ENCODE measurements at places on chromosomes 12 and 14.

DNA sequence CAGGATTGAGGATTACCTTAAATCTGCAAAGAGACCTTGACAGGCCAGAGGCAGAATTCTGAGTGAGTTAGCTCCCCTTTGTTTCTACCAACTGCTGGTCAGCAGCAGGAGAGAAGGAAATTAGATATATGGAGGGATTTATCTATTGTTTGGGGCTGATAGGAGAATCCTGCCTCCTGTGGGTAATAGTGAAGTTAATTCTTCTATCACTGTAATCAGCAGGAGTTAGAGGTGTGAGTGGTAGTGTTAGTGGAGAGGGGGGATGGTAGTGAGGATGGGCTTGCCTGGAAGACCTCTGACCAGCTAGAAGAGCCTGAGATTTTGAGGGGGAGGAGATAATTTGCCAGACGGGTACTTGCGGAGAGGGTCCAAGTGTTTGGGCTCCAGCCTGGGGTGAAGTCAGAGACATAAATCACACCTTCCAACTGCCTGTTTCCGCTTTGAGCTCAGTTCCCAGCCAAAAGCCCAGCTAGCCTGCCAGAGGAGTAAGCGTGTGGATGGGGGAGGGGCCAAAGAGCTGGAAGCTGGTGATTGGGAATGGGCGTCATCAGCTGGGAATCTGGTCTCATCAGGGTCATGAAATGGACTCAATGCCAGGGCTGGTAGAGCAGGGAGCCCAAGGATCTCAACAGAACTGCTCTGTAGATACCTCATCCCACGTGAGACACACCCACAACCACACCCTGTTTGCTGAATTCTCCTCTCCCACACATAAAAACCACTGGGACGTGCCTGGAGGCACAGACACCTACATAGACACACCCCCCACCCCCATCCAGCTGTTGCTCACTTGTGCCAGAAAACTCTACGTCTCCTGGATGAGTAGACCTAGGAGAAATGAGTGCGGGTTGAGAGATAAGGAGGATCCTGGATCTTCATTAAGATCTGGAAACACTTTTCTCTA is 13.1 kb upstream of the ITGA5 start:
- no peak for DNase-seq

DNA sequence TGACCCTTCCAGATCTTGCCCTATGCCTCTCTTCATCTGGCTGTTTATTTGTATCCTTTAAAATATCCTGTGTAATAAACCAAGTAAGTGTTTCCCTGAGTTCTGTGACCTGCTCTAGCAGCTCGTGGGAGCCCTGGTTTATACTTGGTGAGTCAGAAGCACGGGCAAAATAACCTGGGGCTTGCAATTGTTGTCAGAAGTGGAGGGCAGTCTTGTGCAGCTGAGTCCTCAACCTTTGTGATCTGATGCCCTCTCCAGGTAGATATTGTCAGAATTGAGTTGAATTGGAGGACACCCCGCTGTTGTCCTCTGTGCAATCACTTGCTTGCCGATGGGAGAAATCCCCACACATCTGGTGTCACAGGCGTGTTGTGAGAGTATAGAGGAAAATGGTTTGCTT is 62.5 kb upstream of the PRICKLE1 start:
- no peak for DNase-seq

- no peak for DNase-seq
Measured at GRCh38 chr14:34336501-34336900, 125.5 kb downstream of the SPTSSA start.

DNA sequence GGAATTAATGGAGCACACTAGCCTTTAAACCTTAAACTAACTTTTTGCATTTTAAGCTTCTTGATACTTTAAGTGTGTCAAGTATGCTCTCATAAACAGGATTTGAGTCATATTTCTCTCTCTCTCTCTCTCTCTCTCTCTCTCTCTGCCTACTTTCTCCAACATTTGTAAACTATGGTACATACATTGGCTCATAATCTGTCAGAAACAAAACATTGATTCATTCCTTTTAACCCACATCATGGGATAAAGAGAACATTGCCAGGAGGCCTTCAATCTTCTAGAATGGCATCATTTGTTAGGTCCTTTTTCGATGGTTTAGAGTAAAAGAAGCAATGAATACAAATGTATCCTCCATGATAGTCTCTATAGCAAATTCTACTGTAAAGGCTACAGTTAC is 81.6 kb upstream of the RERGL start:
- no peak for DNase-seq

DNA sequence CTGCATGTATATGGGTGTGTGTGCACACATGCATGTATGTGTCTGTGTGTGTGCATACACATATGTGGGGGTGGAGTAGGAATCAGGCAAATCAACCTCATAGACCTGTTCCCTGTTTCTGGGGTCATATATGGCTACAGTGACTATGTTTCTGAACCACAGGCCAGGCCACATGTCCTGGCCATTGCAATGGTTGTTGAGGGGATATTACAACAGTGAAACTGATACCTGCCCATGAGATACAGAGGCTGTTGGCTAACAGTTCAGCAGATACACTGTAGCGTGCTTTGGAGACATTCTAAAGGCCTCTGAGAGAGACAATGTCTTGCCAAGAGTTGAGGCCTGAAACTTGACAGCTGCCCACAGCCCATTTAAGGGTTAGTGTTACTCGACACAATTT is 47.3 kb upstream of the FOS start:
- no peak for DNase-seq

DNA sequence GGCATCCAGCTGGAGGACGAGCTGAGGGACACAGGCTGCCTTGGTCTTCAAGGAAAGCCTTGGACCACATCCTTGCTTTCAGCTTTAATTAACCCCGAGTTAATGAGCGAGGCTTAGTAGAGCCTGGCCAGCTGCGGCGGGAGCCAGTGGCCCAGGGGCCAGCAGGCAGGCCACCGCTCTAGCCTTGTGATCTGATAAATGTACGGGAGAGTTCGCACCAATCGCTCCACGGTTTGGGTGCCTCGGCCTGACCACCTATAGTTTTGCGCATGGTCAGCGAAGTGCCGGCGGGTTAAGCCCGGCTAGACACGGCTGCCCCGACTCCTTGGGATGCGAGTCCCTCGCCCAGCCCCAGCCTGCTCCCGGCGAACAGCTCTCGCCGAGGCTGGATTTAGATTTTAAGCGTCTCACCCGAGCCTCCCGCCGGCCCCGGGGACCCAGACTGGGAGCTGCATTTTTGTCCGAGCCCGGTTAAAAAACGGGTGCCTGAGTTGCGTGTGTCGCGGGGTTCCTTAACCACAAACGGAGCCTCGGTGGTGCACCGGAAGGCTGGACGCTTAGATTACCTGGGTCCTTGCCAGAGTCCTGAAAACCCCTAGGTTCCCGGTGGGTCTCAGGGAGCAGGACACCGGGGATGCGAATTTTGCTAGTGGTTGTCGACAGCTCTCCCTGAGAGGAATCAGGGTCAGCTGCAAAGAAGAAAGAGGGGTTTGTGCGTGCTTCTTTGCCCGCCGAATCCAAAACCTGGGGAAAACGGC is 2.9 kb upstream of the HOXC12 start:
- no peak for DNase-seq

DNA sequence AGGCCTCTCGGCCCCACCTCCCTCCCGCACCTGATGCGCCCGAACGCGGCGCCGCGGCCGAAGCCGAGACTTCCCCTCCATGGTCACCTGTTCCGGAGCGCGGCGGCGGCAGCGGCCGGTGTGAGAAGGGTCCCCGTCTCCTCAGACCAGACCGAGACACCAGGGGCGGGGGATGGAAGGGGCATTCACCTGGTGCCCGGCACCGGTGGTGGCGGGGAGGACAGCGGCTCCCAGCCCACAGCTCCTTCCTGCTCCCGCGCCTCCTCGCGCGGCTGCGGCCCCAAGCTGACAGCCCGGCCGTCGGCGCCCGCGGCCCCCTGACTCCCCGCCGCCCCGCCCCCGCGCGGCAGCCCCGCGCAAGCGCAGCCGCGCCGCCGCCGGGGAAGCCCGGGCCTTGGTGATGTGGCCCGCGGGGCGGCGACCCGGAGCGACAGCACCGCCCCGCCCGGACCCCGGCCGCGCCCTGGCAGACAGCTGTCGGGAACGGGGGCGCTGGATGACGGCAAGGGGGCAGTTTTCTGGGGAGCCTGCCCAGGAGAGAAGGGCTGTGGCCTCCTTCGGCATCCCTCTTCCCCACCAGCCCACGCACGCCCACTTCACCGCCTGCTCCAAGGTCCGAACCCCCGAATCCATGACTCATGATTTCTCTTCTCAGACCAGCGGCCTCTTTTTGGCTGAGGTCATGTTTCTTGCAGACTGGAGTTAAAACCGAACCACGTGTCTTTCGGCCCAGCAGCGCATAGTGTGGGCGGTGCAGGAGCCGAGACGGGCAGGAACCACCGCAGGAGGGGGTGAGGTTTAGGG is at the start of gene SLC41A2:
TSS of gene SLC41A2 (minus strand) at position 290 of the 804 bp plus-strand sequence. CDS start 29,763 bp downstream, outside the sequence.
- DNase-seq: peak; percentile 89

DNA sequence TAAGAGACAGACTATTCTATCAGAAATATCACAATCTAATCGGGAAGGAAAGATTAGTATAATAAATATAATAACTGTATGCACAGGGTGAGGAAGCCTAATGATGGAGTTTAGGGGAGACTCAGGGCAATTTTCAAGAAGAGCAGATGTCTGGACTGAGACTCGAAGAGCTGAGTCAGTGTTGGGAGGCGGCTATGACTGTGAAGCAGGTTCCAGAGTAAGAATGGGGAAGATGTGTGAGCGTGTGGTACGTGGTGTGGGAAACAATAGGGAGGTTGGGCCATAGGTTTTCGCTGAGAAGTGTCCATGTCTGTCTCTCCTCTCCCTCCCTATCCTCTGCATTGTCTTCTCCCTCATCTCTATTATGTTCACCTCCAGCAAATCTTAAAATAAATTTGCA is 85.6 kb downstream of the LMO3 start:
- DNase-seq: no peak

DNA sequence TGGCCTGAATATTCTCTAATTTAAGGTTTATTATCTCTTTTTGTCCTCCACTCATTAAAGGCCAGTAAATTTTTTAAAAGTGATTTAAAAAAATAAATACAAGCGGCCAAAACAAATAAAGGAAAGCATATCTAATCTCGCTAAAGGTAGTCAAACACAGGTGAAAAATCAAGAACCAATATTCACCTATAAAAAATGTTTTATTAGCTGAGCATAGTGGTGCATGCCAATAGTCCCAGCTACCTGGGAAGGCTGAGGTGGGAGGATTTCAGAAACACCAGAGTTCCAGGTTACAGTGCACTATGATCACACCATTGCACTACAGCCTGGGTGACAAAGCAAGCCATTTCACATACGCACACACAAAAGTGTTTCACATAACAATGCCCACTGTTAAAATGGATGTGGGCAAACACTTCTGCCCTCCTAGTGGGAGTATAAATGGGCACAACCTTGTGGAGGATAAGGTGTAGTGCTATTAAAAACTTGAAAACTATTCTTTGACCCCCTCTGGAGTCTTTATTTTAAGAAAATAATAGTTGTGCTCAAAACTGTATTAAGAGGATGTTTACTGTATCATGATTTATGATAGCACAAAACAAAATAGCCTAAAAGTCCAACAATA is 32.7 kb upstream of the NAP1L1 start:
- no peak for DNase-seq

- no peak for DNase-seq
Measured at GRCh38 chr12:47396902-47397663, 308.7 kb downstream of the RPAP3 start.

Measured in GM06990 (cell line).